ENCODE measurements at places on chromosomes 11 and 22.

GRCh38 chr11:75474878-75475766 lies 42.1 kb upstream of the KLHL35 start:
- H3K36me3 ChIP-seq = peaks cover 3% of the 10 kb centered on the region
- peak overlapping the region; percentile 69 for H3K27ac ChIP-seq
- DNase-seq = no peak
- peak overlapping the region; percentile 1 for H3K4me3 ChIP-seq

DNA sequence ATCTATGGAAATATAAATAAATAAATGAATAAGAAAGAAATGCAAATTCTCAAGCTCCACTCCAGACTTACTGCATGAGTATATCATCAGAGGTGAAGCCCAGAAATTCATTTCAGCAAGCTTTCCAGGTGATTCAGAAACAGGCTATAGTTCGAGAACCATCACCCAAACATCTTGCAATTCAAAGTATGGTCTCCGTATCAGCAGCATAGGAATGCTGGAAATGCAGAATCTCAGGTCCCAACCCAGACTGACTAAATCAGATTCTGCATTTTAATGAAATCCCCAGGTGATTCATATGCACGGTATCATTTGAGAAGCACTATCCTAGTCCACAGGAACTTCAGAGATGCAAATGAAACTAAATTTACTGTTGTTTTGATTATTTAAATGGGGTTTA lies 95.3 kb downstream of the SERGEF start:
- H3K27me3 ChIP-seq = no peaks in the 10 kb centered on the region
- H3K4me3 ChIP-seq = no peak overlapping the region
- peaks cover 11% of the 10 kb centered on the region for H3K4me1 ChIP-seq
- no peak for DNase-seq
- peaks cover 9% of the 10 kb centered on the region for H3K36me3 ChIP-seq
- no peak overlapping the region for H3K27ac ChIP-seq

- no peak overlapping the region for H3K4me3 ChIP-seq
- DNase-seq = no peak
- peaks cover 42% of the 10 kb centered on the region for H3K27me3 ChIP-seq
Measured at GRCh38 chr11:130674686-130675308, 226.4 kb downstream of the ADAMTS15 start.

DNA sequence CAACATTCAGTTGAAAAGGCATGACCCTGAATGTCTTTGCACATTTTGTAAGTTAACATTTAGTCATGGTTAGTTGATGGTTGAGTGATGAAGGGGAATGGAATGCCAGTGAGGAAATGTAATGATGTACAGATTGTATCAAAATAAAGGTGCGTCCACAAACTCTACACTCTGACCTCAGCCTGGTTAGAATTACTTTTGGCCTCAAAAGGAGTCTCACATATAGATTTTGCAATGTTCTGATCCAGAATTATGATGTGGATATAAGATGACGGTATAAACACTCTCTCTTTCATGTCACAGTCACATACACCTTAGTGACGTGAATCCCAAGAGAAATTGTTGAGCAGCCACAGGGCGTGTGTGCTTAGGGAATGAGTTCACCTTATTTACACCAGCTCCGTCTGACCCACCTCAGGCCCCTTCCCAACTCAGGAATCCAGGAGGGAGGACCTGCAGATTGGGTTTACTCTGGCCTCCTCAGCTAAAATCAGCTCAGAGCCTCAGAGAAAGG lies 100.1 kb downstream of the RDX start:
- no peaks in the 10 kb centered on the region for H3K27me3 ChIP-seq
- peaks cover 14% of the 10 kb centered on the region for H3K4me1 ChIP-seq
- H3K27ac ChIP-seq = no peak overlapping the region
- no peaks in the 10 kb centered on the region for H3K36me3 ChIP-seq

GRCh38 chr11:86629045-86629706 lies 43.2 kb downstream of the ME3 start:
- no peak overlapping the region for H3K4me3 ChIP-seq
- no peak overlapping the region for H3K27ac ChIP-seq
- H3K4me1 ChIP-seq = no peaks in the 10 kb centered on the region
- no peaks in the 10 kb centered on the region for H3K36me3 ChIP-seq
- peaks cover 13% of the 10 kb centered on the region for H3K27me3 ChIP-seq

GRCh38 chr11:65435981-65436411 lies 13.4 kb downstream of the NEAT1 start:
- H3K4me3 ChIP-seq = no peak overlapping the region
- H3K27me3 ChIP-seq = no peaks in the 10 kb centered on the region

GRCh38 chr22:29734406-29734805 lies 14.6 kb downstream of the CABP7 start:
- no peak for DNase-seq
- no peak overlapping the region for H3K27ac ChIP-seq
- no peak overlapping the region for H3K4me3 ChIP-seq
- no peaks in the 10 kb centered on the region for H3K4me1 ChIP-seq

DNA sequence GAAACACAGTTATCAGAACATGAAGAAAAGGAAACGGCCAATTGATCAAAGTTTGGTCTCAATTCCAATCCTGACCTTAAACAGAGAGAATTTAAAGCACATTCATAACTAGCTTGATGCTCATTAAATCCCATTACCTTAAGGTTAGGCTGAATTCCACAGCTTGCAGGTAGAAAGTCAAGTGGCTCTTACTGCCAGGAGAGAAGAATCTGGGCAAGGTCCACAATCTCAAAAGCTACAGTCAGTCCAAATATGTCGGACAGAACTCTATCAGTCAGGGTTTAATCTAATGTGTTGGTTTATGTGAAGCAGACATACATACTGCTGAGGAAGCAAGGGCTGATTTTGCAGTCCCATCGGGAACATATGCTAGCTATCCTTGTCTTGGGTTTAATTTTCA lies 348.8 kb downstream of the SOX6 start:
- peaks cover 1% of the 10 kb centered on the region for H3K36me3 ChIP-seq
- no peak overlapping the region for H3K27ac ChIP-seq
- no peak overlapping the region for H3K4me3 ChIP-seq

Data from central memory CD8-positive, alpha-beta T cell (primary cell).